ENCODE measurements at places on chromosomes 16 and 17.

DNA sequence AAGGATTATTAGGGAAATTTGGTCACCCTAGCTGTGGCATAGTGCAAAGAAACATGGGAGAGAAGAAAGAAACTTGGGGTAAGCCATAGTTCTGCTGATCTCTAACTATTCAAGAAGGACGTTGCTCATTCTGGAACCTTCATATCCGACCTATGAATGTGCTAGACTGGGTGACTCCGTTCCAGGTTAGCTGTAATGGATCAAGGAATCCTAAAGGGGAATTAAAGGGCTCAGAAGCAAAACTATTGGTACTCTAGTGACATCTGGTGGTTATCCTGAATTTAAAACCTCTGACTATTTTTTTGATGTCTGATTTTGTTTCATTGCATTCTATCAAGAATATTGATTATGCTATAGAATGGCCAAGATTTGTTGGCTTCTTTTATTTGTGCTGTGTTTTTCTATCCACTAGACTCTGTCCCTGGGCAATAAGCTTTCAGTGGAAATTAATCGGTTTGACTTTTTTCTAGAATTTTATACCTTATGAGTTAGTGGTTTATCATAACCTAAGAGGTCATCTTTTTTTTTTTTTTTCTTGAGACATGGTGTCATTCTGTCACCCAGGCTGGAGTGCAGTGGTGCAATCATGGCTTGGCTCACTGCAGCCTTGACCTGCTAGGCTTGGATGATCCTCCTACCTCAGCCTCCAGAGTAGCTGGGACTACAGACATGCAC, 19.5 kb downstream of the PCTP start:
- peak; percentile 46 for DNase-seq

- peak; percentile 86 for DNase-seq
These were observed at the start of gene POLG2 for GRCh38 chr17:64496786-64497564. TSS of gene POLG2 (minus strand) at chr17:64497054. CDS start at chr17:64496968, 86 bp downstream.

DNA sequence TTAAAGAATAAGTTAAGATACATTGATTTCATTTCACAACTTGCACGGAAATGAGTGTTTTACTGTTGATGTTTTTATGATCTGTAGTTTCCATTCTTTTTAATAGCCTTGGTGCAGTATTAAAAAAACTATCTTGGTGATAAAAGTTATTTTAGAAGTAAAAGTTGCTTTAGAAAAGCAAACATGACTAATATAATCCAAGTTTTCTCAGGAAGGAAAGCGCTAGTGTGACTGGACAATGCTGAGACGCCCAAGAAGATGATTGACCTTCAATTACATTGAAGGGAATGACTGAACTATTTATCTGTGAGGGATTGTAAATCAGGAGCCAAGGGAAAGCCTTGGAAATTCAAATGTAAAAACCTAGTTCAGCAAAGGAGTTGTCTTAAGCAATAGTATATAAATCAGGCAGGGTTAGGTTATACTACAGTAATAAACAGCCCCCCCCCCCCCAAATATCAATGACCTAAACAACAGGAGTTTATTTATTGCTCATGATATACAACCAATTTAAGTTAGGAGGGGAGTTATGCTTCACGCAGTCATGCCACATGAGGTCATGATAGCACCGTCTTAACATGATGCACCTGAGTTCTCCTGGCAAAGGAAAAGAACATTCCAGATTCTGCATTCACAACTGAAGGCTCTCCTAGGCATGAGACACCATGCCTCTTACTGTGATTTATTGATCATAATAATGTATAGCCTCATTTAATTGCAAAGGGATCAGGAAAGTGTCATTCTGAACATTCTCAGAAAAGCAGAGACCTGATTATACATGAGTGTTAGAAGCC, 443.8 kb downstream of the CDH13 start:
- DNase-seq: no peak

GRCh38 chr17:41015454-41015853, 6.5 kb upstream of the KRTAP3-1 start:
- no peak for DNase-seq

GRCh38 chr16:85465328-85466303, 147.5 kb upstream of the GSE1 start:
- no peak for DNase-seq

- DNase-seq: no peak
These were observed 754 bp downstream of the RAB11FIP4 start for GRCh38 chr17:31392002-31392855.

DNA sequence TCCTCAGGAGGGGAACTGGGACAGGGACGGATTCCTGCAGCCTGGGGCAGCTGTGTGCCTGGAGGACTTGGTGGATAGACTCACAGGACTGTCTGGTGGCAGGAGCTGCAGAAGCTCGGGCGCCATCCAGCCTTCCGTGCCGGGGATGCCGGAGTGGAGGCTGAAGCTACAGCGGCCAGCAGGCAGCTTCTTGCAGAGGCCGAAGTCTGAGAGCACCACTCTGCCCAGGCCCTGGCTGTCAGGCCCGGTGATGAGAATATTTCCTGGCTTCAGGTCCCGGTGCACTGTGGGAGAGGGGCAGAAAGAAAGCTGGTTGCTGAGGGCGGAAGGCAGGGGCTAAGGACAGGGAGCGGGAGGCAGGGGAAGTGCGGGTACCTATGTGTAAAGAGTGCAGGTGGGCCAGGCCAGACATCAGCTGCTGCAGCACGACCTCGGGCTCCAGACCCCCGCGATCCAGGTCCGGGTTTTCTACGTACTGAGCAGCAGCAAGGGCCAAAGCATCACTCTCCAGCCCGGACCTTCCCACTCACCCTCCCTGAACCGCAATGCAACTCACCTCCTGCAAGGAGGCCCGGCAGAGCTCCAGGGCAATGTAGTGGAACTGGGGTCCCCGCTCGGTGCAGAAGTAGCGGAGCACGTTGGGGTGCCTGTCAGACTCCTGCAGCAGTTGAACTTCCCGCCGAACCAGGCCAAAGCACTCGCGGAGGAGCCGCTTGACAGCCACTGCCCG, 16.1 kb downstream of the PLK1 start:
- DNase-seq: no peak

DNA sequence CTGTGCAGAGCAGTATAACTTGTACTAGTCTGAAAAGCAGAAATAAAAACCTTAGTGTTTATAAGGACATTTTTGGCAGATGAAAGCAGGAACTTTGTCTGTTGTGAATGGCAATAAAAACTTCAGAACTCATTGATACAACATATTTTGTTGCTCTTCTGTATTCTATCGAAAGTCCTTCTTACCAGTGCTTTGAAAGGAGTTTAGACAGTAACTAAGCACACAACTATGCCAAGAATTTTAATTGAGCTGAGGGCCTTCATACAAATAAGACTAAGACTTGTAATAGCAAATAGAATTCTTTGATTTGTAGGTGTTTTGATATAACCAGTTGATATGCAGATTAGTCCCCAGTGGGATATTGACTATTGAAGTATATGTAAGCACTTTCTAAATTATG, 308.4 kb downstream of the ZFHX3 start:
- peak; percentile 9 for DNase-seq

- peak; percentile 84 for DNase-seq
These were observed 7.3 kb downstream of the ARHGAP27 start for GRCh38 chr17:45425125-45425983.

DNA sequence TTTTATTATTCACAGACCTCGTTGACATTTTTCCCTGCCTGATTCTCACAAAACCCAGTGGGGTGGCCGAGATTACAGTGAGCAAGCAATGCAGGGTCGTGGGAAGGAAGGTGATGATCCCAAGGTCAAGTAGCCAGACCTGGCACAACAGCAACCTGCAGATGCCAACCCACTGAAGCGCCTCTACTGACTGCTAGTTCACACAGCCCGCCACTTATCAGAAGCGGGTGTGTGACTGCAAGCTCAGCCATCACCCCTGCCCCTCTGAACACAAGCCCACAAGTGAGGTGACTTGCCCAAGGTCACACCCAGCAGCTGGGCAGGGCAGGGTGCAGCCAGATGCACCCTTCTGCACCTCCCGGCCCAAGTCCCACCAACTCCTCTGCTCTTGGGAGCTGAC, 7.1 kb downstream of the TFAP4 start:
- DNase-seq: no peak

DNA sequence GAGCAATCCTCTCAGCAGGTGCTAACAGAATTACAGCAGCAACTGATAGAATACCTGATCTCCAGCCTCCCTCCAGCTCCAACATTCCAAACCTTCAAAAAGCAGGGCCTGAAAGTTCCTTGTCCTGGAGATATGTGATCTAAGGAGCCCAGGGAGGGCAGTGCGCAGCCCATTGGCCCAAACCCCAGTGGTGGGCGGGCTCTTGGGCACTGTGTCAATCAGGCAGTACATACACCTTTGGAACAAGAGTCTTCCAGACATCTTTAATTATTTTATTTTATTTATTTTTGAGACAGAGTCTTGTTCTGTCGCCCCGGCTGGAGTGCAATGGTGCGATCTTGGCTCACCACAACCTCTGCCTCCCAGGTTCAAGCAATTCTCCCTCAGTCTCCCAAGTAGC, 24.2 kb downstream of the SLC12A3 start:
- DNase-seq: no peak

GRCh38 chr16:78215222-78215621, 115.8 kb downstream of the WWOX start:
- no peak for DNase-seq

GRCh38 chr17:43665084-43665936, 3.6 kb upstream of the MEOX1 start:
- no peak for DNase-seq

- DNase-seq: no peak
These were observed 4.4 kb upstream of the ARMC7 start for GRCh38 chr17:75105126-75106080.

GRCh38 chr17:13074026-13074425, 56.2 kb upstream of the ELAC2 start:
- DNase-seq: no peak

DNA sequence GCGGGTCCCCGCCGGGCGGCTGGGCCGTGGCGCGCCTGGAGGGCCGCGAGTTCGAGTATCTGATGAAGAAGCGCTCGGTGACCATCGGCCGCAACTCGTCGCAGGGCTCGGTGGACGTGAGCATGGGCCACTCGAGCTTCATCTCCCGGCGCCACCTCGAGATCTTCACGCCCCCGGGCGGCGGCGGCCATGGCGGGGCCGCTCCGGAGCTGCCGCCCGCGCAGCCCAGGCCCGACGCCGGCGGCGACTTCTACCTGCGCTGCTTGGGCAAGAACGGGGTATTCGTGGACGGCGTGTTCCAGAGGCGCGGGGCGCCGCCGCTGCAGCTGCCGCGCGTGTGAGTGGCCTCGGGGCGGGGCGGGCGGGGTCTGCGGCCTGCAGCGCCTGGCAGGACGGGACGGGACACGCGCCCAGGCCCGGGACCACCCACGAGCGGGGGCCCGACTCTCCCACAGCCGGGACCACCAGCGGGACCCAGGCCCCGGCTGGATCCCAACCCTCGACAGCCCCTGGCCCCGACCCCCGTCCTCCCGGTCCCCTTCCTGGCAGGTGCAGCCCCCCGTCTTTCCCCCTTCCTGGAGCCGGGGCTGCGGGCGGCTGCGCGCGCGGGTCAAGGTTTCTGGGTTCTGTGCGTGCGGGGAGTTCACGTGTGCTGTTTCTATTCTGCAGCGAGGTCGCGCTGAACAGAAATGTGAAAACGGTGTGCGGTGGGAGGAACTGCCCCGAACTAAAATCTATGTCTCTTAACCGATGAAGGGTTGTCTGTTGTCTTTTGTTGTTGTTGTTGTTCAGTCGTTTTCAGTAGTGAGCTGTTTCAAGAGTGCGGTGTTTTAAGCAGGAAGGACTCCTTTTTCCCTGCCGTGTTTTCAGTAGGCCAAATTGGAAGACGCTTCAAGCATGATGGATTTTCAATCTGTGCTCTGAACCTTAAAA, 705 bp downstream of the FOXK2 start:
- no peak for DNase-seq

DNA sequence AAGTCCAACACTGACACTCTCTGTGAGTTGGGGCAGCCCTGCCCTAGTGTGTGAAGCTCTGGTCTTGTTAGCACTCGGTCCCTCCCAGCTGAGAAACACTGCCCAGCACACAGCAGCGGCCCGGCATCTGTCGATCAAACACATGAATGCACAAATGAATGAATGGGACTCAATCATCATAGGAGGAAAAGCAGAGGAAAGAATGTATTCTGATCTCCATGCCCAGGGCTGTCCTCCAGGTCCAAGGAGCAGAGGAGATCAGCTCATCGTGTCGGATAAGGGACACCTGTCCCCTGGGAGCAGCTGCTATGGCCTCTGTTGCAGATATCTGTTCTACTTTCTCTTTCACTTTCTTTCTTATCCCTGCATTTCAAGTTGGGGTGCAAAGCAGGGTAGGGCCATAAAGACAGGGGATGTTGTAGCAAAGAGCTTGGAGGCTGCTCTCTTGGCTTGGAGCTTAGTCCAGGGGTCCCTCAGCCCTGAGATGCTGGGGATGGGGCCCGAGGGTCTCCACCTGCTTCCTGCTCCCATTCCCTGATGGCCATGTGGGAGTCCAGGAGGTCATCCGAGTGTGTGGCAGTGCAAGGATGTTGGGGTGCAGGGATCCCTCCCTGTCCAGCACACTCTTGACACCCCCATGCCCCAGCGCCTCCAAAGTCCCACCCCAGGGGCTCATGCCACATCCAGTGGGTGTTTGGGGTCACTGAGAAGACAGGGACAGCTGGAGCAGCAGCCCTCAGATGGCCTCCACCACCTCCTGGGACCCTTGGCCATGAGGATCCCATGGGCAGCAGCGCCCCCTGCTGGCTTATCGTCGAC, 88.2 kb downstream of the IRF8 start:
- DNase-seq: no peak

GRCh38 chr17:7909089-7909488, 7.0 kb downstream of the RNF227 start:
- no peak for DNase-seq
